Effector CD8-positive, alpha-beta T cell (primary cell): ENCODE measurements at places on chromosomes 5 and 9.
A peak's percentile ranks its signal among the peaks of the same experiment; 100 is the strongest.

DNA sequence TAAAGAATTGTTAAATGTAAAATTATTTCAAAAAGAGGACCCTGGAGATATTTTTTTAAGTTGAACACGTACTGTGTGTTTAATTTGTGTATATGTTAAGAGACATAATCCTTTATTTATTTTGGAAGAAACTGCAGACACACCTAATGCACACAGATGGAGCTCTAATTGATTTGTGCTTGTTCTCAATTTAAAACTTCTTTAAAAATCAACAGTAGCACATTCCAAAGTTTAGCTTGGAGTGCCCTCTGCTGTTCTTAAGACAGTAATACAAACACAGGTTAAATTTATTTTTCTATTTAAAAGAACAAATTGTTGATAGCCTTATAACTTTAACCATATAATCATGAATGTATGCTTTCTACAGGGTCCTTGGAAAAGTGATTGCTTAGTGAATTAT lies 277.6 kb upstream of the ADAMTS16 start:
- DNase-seq: no peak

GRCh38 chr5:3126639-3127038 lies 375.2 kb upstream of the IRX2 start:
- no peak for DNase-seq

DNA sequence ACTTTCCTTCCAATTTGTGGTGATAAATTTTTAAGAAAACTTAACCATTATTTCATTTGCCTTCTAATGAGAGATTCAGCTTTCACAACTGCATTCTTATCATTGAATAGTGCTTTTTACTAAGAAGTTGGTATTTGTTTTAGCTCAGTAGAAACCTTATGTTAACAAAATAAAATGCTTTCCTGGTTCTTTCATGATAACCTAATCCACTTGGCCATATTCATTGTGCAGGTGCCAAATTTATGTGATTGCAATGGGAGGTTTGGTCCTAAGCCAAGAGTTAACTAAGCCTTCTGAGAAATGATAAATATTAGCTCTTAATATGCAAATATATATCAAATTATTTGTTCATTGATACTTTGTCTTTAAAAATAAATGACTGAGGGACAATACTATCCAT lies 141.1 kb upstream of the TLE4 start:
- no peak for DNase-seq

GRCh38 chr9:28317745-28318144 lies 744.5 kb upstream of the C9orf72 start:
- DNase-seq: no peak

DNA sequence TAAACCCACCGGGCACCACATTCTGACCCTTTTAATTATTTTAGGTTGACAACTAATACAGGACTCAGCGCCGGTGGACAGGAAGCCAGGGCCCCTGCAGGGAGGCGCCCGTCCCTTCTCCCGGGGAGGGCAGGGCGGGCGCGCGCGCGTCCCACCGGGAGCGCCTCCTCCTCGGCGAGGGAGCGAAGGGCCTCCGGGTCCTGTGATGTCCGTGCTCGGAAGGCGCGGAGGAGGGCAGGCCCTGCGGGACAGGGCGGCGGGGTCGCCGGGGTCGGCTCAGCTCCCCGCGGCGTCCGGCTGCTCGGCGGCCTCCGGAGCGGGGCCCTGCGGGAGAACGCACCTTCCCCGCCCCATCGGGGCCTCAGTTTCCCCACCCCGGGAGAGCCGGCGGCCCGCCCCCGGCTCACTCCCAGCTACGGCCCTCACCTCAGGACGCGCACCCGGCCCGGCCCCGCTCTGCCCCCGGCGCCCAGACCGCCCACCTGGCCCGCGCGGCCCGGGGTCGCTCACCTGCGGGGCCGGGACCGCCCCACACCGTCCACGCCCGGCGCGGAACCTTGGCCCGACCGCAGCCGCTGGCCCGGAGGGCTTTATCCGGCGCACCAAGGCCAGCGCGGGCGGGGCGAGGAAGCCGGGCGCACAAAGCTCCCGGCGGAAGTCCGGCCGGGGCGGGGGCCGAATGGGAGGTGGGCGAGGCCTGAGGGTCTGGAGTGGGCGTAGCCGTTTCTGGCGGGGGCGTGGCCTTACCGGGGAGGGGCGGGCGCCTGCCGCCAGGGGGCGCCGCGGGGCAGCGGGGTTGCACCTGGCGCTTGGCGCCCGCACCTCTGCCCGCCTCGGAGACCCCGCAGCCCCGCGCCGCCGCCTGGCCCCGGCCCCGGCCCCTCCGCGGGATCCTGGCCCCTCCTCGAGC lies at the start of the genes EXD3 and NOXA1:
Gene EXD3 (minus strand): TSS at position 559 of the 910 bp plus-strand sequence. CDS start 27,805 bp downstream, outside the sequence.
Gene NOXA1 (plus strand): TSS at position 790 of the 910 bp plus-strand sequence. CDS start 137 bp downstream, outside the sequence.
- DNase-seq: peak; percentile 90

DNA sequence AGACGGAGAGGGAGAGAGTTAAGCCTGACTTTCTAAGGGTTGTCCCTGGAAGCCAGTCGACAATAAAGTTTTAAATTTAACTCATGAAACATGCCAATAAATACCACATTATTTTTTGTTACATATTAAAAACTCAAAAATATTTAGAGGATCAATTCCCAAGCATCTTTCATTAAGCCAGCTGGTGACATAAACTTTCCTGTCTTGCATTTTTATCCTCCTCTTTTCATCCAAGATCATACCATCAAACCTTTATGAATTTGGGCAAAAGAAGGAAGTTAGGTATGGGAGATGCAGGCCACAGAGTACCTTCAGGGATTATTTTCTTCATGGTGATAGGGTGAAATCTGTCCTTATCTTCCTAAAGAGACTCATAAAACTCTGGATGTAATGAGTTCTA lies 178.3 kb upstream of the FBXL17 start:
- DNase-seq: no peak

DNA sequence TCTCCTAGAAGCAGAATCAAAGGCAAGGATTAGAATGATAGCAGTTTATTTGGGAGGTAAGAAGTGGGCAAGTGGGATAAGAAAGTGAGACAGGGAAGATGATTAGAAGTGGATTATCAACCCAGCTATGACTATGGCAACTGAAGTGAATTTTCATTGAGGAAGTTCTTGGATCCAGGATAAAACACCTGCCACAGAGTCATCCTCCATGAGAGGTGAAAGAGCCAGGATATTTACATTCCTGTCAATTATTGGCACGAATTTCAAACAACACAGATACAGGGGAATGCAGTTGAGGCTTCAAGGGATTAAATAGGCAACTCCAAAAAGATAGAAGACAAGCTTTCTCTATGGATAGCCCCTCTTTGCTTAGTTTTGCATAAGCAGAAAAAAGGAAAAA lies 31.8 kb upstream of the ZNF366 start:
- DNase-seq: no peak

GRCh38 chr9:69070201-69070600 lies 34.6 kb downstream of the FXN start:
- DNase-seq: no peak

DNA sequence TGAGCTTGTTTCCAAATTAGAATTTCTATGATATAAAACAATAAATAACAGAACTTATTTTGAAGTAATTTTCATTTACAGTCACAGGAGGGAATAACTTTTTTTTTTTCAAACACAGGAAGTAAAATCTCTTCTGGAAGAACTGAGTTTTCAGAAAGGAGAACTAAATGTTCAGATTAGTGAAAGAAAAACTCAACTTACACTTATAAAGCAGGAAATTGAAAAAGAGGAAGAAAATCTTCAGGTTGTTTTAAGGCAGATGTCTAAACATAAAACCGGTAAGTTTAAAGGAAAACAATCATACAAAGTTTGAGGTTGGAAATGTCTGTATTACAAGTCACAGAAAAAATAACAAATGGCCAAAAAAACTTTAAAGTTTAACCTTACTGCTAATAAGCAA lies 41.6 kb downstream of the RAB14 start:
- DNase-seq: no peak

DNA sequence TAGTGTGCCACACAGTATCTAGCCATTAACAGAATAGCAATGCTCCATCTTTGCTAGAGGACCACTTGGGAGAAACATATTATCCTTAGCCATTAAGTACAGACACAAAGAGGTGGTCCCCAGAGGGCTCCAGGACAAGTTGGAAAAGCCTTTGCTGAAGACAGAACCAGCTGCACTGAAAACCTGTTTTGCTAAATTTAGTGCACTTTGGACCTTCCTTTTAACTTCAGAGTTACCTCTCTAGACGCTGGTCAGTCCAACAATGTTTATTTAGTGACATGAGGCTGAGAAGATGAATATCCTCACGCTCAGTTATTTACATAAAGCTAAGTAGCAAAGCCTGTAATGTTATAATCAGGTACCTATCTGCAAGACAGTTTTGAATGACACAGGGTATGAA lies 265.0 kb upstream of the ZNF608 start:
- no peak for DNase-seq

GRCh38 chr5:151034422-151035379 lies 14.3 kb downstream of the GPX3 start:
- DNase-seq: no peak

GRCh38 chr9:12930906-12931305 lies 156.1 kb downstream of the LURAP1L start:
- no peak for DNase-seq

DNA sequence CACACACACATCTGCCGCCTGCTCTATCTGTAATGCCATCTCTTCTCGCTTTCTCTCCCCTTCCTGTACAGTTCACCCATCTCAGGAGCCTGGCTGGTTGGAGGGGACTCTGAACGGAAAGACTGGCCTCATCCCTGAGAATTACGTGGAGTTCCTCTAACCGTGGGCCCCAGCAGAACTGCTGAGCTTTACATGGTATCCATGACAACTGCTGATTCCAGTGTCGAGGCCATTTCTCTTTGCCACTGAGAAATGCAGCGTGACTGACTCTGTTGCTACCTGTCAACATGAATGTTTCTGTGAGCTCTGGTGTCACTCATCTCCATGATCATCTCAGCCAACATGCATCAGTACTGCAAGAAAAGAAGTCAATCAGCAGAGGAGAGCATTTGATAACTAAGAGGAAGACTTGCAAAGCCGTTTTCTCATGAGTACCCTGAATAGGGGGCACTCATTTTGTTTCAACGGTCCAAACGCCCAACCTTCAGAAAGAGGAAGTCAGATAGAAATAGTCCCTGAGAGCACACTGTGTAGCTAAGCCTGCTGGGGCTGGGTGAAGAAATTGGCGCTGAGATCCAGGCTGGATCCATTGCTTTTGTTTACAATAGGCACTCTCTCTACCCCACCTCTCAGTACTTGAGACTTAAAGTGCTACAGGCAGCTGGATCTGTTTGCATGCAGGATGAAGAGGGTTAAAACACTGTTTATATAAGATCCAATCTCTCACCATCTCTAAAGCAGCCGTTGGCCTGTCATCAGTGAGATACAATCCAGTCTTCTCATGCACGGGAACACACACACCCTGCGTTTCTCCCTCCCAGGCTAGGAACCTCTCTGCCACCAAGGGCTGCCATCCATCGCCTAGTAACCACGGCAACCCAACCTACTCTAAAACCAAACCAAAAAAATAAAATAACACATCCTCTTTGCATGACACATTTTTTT lies 180.9 kb downstream of the NR3C1 start:
- no peak for DNase-seq

GRCh38 chr9:134784577-134785305 lies 95.9 kb upstream of the FCN2 start:
- DNase-seq: no peak

DNA sequence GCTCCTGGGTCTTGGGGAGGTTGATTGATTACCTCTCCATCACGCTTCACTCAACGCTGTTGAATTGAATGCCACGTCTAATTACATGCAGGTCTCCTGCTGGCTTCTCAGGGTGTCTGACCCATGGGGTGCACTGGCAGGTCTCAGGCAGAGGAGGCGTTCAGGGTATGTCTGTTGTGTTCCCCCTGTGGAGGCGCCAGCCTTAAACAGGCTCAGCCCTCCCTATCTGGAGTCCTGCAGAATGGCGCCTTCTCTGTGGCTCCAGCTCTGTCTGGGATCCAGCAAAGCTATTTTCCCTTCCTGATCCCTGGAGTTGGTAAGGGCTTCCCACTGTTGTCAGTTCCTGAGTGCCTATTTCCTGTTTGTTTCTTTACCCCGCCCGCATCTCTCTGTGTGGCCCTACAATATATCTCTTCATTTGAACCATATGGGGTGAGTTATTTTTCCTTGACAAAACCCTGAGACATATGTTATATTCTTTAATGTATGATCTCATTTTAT lies 150.0 kb downstream of the NTRK2 start:
- no peak for DNase-seq

DNA sequence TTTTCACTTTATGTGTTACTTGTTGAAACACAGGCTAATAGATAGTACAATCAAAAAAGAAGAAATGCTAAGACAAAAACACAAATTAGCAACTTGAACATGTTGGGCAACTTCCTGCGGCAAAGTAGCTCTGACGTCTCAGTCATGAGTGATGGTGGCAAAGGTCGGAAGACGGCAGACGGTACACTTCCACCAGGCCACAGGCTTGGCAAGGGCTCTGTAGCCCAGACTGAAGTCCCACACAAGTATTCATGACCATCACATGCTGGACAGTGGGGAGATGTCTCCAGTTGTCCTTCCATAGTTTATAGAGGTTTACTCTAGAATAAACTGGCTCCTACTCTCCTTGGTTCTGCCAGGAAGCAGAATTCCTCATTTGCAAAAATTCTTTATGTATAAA lies 831.3 kb downstream of the MTRR start:
- no peak for DNase-seq

DNA sequence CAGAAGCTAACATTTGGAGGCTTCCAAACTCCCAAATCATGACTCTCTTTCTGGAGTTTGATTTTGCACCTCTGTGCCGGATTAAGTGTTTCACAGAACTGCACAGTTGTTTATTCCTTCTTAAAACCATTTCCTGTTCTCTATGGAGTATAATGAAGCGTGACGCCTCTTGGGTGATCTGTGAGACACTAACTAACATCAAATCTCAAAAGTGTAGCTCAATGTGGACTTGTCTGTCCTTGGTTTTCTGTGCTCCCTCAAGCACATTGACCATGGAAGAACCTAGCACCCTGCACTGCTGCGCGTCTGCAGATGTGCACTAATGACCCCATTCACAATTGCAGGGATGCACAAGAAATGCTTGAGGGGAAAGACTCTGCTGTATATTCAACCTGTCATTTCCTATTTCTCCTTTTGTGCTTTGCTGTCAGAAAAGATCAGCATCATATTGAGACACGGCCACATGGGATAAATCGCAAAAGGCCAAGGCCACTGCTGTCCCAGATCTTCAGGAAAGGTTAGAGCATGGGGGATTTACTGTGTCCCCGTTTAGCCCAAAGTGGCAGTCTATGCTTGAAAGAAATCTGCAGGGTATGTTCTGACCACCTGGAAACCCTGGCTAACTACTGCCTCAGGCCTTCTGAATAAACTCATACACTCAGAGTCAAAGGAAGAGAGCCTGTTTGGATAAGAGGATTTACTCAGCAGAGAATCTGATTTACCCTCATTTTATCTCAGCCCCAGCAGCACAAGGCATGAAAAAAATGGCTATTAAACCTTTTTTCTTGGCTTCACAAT lies 109.6 kb downstream of the BAAT start:
- no peak for DNase-seq
